Stimulated activated CD8-positive, alpha-beta memory T cell treated with anti-CD3 and anti-CD28 coated beads, Interleukin-4, amount 100 ng/mL, for 4 hours (primary cell): ENCODE measurements at places on chromosomes 12 and 14.

DNA sequence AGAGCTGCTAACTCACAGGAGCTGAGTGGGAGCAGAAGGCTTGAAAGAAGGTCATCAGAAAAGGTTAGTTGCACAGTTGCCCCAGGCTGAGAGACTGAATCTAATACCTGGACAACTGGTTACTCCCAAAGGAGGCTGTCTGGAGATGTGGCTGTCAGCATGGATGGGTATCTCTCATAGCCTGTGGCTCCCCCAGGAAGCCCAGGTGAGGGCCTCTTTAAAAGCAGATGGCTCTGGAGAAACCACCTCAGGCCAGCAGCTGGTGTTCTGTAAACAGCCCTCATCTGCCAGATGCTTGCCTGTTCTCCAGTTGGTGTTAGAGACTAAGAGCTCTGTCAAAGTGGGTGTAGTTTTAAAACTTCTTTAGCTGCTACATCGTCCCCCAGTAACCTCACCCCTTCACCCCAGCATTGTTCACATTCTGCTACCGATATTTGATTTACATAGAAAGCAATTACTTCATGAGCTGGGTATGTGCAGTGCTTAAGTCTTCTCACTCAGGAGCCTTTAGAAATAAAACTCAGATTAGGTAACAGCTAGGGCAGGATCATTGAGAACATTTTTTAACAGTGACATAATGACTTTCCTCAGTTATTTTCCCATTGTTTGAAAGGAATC, 25.8 kb downstream of the DACT1 start:
- no peak for DNase-seq

DNA sequence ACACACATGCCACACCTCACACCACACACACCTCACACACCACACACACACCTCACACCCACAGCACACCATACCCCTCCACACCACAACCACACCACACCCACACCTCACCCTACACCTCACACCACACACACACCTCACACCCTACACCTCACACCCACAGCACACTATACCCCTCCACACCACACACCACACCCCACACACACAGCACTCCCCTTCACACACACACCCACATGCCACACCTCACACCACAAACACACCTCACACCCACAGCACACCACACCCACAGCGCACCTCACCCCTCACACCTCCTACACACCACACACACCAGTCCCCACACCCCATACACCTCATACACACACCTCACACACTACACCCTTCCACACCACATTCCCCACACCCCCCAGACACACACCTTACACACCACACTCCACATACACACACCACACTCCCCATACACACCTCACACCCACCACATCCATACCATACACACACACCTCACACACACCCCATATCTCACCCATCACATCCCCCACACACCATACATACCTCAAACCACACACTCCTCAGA, 80.0 kb downstream of the ACTN1 start:
- DNase-seq = no peak

- no peak for DNase-seq
These were observed 24.1 kb upstream of the ARID2 start for GRCh38 chr12:45705404-45705803.

- DNase-seq = no peak
These were observed 302.0 kb upstream of the SYT1 start for GRCh38 chr12:78562368-78563205.

- no peak for DNase-seq
These were observed 18.7 kb downstream of the FOXG1 start for GRCh38 chr14:28785096-28785952.

GRCh38 chr14:79411403-79412174, 799.7 kb downstream of the DIO2 start:
- no peak for DNase-seq

GRCh38 chr12:124599074-124599999, 31.9 kb upstream of the NCOR2 start:
- no peak for DNase-seq

DNA sequence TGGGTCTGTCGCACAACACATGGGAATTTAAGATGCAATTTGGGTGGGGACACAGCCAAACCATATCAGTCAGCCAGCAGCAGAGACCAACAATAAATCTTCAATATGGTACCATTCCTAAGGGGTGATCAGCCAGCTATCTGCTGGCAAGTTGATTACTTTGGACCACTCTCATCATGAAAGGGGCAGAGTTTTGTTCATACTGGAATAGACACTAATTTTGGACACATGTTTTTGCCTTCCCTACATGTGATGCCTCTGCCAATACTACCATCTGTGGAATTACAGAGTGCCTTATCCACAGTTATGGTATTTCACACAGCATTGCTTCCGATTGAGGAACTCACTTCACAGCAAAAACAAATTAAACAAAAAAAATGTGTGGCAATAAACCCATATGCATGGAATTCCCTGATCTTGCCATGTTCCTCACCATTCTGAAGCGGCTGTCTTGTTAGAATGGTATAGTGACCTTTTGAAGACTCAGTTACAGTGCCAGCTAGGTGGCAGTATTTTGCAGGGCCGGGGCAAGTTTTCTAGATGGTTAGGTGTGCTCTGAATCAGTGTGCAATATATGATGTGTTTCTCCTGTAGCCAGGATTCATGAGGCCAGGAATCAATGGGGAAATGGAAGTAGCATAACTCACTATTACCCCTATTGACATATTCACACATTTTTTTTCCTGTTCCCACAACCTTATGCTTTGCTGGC, 179.0 kb upstream of the IGF1 start:
- DNase-seq = no peak

- no peak for DNase-seq
These were observed 133.1 kb downstream of the NCOR2 start for GRCh38 chr12:124434354-124434753.

- no peak for DNase-seq
These were observed 134.1 kb downstream of the FSCB start for GRCh38 chr14:44372807-44373489.

DNA sequence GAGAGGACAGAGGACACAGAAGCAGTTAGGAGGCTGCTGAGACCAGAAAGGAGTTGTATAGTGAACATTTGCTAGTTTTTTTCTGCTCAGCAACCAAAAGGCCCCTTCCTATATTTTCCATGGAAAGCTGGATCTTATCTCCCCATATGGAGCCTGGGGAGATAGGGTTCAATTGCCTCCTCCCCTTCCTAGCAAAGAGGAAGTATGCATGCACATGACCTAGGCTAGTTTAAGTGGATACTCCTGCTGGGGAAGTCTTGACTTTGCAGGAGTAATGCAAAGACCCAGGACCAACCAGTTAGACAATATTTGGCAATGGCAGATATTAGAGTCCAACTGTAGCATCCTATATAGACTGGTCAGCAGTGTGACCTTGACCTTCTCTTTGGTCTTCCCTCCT, 15.1 kb downstream of the CHD8 start:
- DNase-seq = no peak

GRCh38 chr12:65430006-65430405, 151.5 kb downstream of the MSRB3 start:
- no peak for DNase-seq
